CD8-positive, alpha-beta T cell (primary cell): ENCODE measurements at places on chromosomes 1 and 21.

DNA sequence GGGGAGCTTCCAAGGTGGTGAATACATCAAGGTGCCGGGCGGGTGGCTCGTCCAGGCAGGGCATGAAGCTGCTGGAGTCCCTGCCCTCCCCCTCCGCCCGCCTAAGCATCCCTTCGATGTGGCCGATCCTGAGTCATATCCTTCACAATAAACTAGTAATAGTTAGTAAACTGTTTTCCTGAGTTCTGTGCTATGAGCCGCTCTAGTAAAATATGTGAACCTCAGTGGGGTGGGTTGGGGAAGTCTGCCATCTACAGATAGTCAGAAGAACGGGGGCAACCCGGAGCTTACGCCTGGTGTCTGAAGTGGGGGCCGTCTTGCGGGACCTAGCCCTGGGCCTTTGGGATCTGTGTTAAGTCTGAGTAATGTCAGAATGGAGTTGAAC lies 21.6 kb downstream of the C2CD2 start:
- DNase-seq: no peak

DNA sequence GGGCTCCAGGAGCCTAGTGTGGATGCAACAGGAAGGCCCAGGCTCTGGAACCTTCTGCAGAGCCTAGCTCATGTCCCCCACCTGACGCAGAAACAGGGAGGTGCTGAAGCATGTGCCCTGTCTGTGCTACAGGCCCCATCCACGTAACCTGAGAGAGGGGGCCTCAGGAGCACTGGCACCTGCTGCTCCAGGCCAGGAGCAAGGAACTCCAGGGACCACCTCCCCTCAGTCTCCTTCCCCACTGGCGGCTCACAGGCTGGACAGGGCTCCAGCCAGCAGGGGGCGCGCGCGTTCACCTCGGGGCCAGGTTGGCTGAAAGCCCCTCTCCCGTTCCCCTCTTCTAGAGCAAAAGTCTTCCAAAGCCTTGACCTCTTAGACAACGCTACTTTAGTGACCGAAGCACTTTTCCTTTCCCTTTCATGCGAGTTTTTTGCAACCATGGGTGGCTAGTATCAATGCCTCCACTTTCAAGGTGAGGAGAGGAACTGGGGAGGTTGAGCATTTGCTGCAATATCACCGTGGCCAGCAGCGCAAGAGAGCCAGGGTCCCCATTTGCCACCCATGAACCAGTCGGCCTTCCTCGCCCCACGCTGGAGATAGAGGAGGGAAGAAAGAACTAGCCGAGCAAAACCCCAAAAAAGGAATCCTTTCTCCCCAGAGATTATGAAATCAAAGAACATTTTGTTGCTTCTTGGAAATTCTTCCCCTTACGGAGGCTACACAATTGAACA lies 52.4 kb upstream of the GPR157 start:
- DNase-seq: peak; percentile 54

DNA sequence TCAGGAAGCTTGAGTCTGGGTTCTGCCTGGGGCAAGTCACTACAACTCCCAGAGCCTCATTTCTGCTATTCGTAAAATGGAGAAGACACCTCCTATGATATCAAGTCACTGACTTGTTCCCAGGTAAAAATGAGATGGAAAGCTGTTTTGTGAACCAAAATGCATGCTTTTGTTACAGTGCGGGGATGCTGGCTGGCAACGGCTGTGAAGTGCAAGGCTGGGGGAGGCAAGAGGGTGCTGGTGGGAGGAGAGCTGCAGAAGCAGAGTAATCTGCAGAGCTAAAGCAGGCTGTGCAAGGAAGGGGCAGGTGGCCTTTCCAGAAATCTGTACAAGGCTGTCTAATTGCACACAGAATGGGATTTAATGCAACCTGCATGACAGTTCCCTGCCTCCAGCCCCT lies 150.9 kb downstream of the CNIH3 start:
- no peak for DNase-seq

GRCh38 chr1:44094047-44094446 lies 24.6 kb upstream of the KLF17 start:
- DNase-seq: no peak

DNA sequence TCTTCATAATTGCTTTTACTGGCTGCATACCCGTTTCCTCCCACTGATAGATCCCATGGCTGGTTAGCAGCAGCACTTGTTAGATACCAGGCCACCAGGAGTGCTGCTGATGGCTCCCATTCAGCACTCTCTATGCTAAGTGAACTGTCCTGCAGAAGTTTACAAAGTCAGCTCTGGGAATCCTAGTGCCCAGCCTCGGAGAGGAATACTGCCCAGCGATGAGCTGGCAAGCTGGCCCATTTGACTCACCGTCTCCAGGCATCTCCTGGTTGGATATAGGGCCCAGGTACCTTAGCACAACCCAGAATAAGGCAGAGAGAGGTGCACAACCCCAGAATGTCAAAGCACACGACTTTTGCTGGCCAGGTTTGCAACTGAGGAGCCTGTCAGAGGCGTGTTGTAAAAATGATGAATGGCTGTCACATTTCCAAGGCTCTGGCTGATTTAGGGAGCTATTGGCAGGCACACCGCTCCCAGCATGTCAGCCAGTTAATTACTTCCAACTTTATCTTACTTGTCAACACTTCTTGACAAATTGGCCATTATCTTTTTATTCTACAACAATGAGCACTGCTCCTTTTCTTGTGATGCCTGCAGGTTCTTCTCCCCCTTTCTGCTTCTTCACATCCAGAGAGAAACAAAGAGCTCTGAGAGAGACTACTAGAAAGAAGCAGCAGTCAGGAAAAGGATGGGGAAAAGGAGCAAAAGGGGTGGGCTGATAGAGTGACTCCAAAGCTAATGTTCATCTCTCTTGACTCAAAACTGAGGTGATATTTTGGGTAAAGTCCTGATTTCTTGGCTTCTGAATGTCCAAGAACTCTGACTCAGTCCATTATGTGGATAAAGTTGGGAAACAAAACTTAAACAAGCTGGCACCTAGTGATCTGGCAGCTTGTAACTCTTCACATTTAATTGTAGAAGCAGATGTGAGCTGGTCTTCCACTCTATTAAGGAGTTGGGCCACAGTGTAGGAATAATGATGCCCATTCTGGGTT lies 10.8 kb upstream of the ANGPTL7 start:
- DNase-seq: no peak

GRCh38 chr1:232524056-232524455 lies 105.9 kb downstream of the SIPA1L2 start:
- no peak for DNase-seq

DNA sequence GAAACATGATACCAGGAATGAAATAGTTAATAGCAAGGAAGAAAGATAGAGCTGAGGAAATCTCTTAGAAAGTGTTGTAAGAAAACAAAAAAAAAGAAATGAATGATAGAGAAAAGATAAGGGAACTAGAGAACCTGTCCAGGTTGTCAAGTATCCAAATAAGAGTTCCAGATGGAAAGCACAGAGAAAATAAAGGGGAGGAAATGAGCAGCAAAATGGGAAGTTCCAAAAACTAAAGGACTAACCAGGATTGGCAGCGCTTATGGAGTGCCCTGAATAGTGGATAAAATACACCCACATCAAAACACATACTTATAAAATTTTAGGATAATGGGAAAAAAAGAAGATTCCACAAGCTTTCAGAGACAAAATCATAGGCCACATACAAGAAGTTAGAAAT lies 55.2 kb downstream of the ARHGAP29 start:
- no peak for DNase-seq

DNA sequence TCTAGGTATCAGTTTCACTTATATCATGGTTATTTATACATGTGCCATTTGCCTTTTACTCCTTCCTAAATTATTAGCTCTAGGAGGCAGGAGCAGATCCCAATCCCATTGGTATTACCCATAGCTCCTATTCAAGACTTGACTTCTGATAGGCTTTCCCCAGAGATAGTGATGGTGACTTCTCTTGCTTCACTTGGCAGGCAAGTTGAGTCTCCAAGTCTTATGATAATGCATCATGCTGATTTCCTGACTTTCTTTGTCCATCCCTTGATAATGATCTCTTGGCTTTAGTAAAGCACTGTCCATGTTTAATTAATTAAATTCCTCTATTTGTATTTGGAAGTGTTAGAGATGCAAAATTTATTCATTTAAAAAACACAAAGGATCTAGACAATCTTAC lies 253.5 kb upstream of the ADAMTS5 start:
- DNase-seq: no peak

DNA sequence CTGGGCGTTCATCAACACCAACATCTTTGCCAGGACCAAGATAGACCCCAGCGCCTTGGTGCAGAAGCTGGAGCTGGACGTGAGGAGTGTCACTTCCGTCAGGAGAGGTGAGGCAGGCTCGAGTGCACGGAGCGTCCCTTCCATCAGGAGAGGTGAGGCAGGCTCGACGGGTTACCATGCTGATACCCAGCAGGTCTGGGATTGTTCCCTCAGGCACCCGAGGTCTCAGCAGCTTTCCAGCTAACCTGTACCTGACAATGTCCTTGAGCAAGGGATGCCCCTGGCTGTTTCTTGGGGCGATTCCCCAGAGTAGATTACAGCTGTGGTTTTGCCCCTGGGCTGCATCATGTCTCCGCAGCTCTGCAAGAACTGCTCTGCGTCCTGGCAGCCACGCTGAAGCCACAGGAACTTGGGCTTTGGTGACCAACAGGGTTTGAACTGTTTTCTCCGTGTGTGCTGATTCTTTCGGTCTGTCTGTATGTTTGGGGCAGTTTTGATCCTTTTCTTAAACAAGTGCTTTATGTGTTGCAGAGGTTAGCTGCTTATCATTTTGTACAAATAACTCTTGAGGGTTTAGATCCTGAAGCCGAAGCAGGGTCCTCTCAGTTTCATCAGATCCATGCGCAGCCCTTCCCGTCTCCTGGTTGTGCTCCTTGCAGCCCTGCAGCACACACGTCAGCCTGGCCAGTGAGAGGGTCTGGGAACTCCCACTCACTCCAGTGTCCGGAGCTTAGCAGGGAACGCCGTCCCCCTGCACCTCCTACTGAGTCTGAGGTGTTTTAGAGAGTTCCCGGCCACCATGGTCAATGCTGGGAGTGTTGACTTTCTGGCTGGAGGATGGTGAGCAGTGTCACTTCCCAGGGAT lies 4.1 kb downstream of the SLX9 start:
- DNase-seq: no peak

GRCh38 chr1:241271427-241271826 lies 85.6 kb downstream of the RGS7 start:
- DNase-seq: no peak

DNA sequence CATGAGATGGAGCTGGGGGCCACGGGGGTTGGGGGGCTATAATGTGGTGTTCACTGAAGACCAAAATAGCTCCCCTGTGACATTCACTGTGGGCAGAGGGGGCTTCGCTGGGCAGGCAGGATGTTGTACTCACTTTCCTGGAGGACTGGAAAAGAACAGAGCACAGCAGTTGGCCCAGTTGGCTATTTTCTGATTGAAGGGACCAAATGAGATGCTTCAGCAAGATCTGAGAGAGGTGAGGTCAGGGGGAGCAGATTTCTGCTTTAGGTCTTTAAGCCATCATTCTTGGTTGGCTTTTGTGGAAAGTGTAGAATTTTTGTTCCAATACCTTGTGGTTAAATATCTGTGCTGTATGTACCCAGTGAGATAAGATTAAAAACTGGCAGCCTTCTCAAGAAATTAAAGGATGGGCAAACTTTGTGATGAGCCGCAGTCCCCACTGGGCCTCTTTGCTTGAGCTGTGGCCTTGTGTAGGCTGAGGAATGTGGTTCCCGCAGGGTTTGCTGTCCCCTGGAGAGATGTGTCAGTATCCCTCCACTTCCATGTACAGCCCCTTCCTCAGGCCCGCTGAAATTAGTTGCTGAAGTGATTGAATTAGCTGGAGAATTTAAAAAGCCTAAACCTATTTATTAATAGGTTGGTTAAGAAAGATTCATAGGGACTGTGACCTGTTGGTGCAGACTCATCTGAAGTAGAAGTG lies 80.7 kb downstream of the ATP5PO start:
- no peak for DNase-seq

- no peak for DNase-seq
Measured at GRCh38 chr21:24705201-24705600, 902.1 kb downstream of the MRPL39 start.

DNA sequence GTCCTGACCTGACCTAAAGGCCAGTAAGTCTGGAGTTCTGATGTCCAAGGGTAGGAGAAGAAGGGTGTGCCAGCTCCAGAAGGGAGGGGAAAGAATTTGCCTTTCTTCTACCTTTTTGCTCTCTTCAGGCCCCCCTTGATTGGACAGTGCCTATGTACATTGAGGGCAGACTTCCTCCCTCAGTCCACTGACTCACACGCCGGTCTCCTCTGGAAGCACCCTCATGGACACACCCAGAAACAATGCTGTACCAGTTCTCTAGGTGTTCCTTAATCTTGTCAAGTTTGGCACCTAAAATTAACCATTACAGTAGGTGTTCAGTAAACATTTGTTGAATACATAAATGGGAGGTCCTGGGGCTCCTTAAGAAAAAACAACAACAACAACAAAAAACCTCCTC lies 51.0 kb upstream of the POU2F1 start:
- no peak for DNase-seq

DNA sequence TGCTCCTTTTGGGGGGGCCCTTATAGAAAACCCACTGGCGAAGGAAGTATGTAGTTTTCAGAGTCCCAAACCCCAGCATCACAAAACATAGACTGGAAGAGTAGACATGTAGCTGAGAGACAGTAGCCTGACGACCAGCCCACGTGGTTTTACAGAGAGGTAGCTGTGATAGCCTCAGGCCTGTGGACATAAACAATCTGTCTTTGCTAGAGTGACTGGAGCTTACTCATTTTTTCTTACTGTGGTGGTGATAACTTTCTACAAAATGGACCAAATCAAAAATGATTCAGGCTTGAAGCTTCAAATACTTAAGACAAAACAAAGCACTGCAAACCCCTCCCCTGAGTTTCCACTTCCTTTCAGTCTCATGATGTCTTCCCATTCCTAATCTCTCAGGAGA lies 497.0 kb downstream of the RWDD3 start:
- no peak for DNase-seq

GRCh38 chr1:207088701-207089626 lies at the start of gene C4BPB:
TSS of gene C4BPB (plus strand) at chr1:207088860. CDS start at chr1:207089532, 672 bp downstream.
- no peak for DNase-seq

DNA sequence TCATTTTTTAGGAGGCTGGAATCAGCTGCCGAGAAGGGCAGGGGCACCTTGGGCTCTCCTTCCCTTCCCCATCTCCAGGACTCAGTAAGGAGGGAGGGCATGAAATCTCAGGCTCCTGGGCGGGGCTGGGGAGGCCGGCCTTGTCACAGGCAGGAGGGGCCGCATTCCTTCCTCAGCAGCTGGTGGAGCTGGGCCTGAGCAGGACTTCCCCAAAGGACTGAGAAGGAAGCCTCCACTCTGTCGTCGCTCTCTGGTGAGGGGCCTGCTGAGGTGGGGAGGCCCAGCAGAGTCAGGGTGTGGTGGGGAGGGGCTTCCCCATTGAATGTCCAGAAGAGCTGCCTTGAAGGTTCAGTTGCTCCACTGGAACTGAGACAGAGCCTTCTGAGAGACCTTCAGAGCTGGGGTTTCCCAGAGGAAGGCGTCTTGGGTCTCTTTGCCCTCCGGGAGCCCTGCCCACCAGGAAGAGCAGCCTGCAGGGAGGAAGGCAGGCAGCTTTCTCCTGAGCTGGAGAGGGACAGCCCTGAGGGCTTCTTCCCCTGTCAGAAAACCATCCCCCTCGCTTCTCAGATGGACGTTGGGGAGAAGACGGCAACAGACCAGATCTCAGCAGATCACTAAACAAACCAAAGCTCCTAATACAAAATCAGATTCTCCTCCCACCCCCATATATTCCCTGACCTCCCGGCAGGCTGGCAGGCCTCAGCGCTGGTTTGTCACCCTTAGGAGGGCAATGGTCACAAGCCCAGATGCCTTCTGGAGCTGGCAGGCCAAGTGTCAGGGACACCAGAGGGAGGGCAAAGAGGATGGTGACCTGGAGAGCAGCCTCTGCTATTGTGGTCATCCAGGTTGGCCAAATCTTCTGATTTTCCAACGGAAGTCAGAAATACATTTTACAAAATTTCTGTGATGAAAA lies 10.7 kb downstream of the KCNA10 start:
- DNase-seq: no peak

GRCh38 chr1:198123133-198123532 lies 33.7 kb upstream of the NEK7 start:
- no peak for DNase-seq
